ENCODE measurements at places on chromosomes 4 and X. TPM values are rescaled to one million over a fixed set of nuclear protein-coding genes. Genes with fewer than 3 reads are reported as not detected.

Gene GIMD1
- not detected for polyA plus RNA-seq

Gene LRIT3
- polyA plus RNA-seq: 0.14 TPM

Gene RWDD4
- 36.2 TPM for polyA plus RNA-seq

Gene ARHGEF6
- polyA plus RNA-seq: 52.7 TPM

Gene PCSK1N
- 0.32 TPM for polyA plus RNA-seq

- peak; percentile 2 for DNase-seq
These were observed 23.7 kb upstream of the FAM47B start for GRCh38 chrX:34918856-34919255.

Gene FHIP1A
- polyA plus RNA-seq: not detected

Gene RIPPLY1
- 0.43 TPM for polyA plus RNA-seq

Gene HSD17B13
- 0.36 TPM for polyA plus RNA-seq

DNA sequence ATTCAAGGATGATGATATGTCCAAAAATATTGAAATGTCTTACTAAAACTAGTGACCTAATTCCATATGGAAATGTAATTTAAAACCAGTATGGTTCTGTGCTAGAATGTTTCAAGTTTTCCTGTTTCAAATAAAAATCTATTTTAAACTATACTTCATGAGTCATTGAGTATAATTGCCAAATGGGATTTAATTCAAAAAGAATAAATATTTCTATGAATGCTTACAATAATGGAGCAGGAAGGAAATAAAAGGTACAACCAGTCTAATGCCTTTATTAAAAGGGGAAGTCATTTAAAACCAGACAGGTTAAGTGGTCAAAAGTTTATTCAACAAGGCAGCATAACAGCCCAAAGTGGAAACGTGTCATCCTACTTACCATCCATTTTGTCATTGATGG lies 2347.1 kb downstream of the PCDH7 start:
- DNase-seq: peak; percentile 57

- DNase-seq: no peak
These were observed 20.8 kb upstream of the ZCCHC12 start for GRCh38 chrX:118802857-118803256.

DNA sequence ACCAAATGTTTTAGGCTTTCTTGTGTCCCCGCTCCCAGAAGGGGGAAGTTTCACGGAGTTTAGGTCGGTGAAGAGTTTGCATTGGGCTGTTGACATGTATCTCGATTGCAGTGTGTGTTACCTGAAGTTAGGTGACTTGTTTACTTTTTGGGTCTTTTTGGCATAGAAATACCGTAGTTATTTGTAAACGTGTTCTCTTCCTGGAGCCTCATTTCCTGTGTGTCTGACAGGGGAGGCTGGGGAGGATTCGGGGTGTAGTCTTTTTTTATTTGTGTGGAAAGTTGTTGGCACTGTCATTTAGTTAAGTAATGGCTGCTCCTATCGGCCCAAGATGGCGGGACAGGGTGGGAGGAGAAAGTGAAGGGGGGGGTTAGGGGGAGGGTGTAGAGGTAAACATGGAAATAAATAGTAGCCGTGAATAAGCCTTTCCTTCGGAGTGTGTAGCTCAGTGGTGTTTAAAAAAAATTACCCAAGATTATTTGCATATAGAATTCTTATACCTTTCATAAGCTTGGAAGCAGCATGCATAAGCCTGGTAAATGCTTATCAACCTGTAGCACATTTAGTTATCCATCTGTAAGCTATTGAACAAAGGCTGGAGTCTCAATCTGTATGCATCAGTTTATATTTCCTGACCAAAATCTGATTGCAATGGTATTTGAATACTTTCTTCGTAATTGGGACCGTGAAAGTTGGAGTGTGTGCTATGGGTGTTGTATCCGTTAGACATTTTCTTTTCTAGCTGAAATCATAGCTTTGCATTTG lies 1.6 kb downstream of the KDM6A start:
- DNase-seq: peak; percentile 49

Gene CSAG2
- not detected for polyA plus RNA-seq

- DNase-seq: peak; percentile 30
These were observed 145.5 kb downstream of the NWD2 start for GRCh38 chr4:37389967-37390580.

DNA sequence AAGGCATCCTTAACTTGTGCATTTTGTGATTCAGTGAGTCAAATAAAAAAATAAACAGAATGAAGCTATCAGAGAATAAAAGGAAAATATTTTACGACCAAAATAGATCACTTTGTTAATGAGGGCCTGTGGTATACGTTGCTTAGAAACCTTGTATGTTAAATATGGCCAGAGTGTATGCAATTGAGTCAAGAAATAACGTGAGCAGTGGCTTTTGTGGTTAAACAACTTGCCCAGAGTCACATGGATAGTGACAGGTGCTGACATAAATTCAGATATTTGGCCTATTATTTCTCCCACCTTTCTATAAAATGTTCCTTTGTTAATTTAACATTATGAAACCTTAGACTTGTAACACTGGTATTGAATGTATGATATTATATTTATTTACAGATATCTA lies 393.4 kb downstream of the PABPC4L start:
- no peak for DNase-seq

- no peak for DNase-seq
These were observed 63.4 kb upstream of the S100G start for GRCh38 chrX:16586377-16587112.

- no peak for DNase-seq
These were observed 466.1 kb upstream of the GRID2 start for GRCh38 chr4:91837608-91838029.

- DNase-seq: no peak
These were observed 4.1 kb downstream of the SH3BP2 start for GRCh38 chr4:2796849-2797544.

DNA sequence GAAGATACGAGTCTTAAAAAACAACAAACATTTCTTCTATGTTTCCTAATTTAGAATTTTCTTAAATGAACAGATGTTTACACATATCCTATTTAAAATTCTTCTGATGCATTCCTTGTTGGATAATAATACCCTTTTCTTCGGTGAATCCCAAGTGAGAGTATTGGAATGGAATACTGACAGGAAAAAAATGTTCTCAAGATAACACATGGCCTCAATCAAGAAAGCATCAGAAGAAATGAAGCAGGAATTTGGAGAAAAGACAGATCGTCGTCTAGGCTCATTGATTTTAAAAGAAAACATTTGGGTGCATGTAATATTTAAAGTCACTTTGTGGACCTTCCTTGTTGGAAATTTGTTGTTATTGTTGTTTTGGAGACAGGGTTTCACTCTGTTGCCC lies 196.9 kb upstream of the ANK2 start:
- peak; percentile 35 for DNase-seq

GRCh38 chr4:119337010-119337409 lies 15.1 kb upstream of the FABP2 start:
- no peak for DNase-seq

GRCh38 chrX:791479-792034 lies 161.0 kb downstream of the SHOX start:
- no peak for DNase-seq

- DNase-seq: no peak
These were observed 890 bp downstream of the DCAF16 start for GRCh38 chr4:17809667-17810066.

Gene TREX2
- polyA plus RNA-seq: 0.39 TPM

GRCh38 chr4:42345962-42346544 lies 51.2 kb upstream of the SHISA3 start:
- DNase-seq: no peak

Gene GYG2
- 2.5 TPM for polyA plus RNA-seq

DNA sequence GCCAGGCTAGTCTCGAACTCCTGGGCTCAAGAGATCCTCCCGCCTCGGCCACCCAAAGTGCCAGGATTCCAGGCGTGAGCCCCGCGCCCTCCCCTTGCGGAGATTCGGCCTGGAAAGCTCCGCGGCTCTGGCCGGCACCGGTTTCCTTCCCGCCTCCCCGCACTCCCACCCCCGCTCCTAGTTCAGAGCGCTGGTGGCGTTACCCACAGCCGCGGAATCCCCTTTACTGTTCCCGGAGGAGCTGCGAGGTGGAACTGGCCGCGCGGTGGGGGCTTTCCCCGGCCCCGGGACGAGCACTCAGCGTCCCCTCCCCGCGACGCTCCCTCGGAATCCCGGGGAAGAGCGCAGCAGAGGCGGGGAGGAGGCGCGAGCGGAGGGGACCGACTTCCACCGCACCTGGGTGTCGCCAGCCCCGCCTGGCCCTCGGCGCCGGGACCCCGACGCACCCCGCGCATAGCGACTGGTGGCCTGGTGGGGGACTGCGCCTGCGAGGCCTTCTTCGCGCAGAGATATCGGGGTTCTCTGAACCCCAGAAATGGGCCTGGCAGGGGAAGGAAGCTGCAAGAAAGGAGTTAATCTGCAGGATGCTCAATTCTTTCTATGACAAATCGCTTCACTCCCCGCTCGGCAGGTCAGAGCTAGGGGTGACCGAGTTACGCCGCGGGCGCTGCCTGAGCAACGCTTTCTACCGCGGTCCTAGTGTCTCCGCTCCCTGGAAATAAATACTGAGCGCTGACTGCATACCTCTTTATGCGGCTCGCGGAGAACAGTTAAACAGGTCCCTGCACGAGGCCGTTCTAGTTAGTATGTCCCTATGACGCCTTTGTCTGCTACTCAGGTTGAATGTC lies 14.6 kb upstream of the SLC25A4 start:
- peak; percentile 18 for DNase-seq

DNA sequence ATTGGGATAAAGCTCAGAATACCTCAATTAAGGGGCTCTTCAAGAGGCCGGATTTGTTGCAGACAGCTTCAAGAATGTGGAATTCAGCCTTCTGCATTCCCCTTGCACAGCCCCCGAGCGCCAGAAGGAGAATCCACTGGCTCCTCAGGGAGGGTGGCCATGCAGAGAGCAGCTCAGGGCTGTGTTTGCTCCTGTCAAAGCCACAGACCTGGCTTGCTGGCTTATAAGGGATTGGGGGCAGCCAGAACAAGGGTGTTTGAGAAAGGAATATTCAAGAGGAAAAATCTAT lies 36.8 kb downstream of the ING2 start:
- DNase-seq: no peak

- DNase-seq: no peak
These were observed 34.9 kb downstream of the NOCT start for GRCh38 chr4:139050446-139050845.

DNA sequence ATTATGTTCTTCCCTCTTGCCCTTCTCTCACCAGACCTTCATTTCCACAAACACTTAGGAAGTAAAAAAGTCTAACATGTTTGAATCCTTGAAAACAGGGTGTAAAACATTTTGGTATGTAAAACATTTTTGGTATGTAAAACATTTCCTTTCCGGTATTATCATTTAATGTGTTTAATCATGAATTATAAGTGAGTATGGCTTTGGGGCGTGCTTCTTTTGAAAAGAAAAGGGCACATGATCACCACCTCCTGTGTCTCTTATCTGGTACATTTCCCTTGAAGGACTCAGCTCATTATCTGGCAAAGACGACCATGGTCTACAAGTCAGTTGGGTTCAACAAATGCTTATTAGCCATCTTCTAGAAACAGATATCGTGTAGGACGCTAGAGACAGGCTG lies 283.6 kb downstream of the FRMPD4 start:
- DNase-seq: no peak

DNA sequence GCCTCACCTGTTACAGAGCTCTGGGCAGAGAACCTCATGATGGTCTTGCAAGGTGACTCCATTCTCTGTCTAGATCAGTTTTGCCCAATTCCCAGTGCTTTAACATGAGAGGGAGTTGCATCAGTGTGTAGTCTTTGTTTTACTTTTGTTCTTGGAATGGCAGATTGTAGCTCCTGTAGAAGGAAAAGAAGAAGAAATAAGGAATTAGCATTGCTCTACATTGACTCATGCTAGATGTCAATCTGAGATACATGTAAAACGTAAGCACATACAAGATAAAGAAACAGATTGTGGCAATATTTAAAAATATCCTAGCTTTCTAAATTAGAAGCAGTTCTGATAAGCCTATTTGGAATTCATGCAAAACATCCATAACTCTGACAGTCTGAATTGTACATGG lies 16.0 kb upstream of the PPEF1 start:
- DNase-seq: no peak
